ENCODE measurements at places on chromosomes 7 and 10. TPM values are rescaled to one million over a fixed set of nuclear protein-coding genes. Genes with fewer than 3 reads are reported as not detected.

Gene FAS
- total RNA-seq, result 40.3 TPM

Gene CLDN12
- 24.9 TPM for total RNA-seq

Gene NANOS1
- 2.8 TPM for total RNA-seq

Gene GNGT1
- not detected for total RNA-seq

Gene SHH
- 0.43 TPM for total RNA-seq

Gene ADAM12
- total RNA-seq, result 4.3 TPM

Gene HSPA12A
- 9.3 TPM for total RNA-seq

Gene AASS
- total RNA-seq, result 0.06 TPM

Gene EPDR1
- 78.2 TPM for total RNA-seq

Gene CUZD1
- 1.4 TPM for total RNA-seq

Gene SYNPO2L
- total RNA-seq, result not detected

Gene SEC31B
- 2.5 TPM for total RNA-seq

Gene GCK
- total RNA-seq, result not detected

Gene OPALIN
- total RNA-seq, result not detected

Gene ECHDC3
- total RNA-seq, result 10.9 TPM

Gene AGAP3
- total RNA-seq, result 56.3 TPM

Gene PON1
- total RNA-seq, result 1.3 TPM

Gene ZPBP
- not detected for total RNA-seq

Gene FXYD4
- total RNA-seq, result not detected

Gene CDK13
- 19.8 TPM for total RNA-seq

Gene TSPAN12
- 0.79 TPM for total RNA-seq

Gene R3HCC1L
- total RNA-seq, result 13.6 TPM

Gene MDFIC
- 18.5 TPM for total RNA-seq

Gene MLXIPL
- 1.2 TPM for total RNA-seq

Gene TCAF2
- 1.2 TPM for total RNA-seq

Gene C10orf62
- total RNA-seq, result not detected

Gene UBTD1
- total RNA-seq, result 20.3 TPM

Gene PLCE1
- total RNA-seq, result 6.8 TPM

Gene PPP1R3A
- not detected for total RNA-seq

Gene LIPJ
- total RNA-seq, result not detected

Gene PHKG1
- 0.48 TPM for total RNA-seq

Gene NUTM2B
- 0.36 TPM for total RNA-seq

Gene TAS2R5
- 0.37 TPM for total RNA-seq

Gene ZNF37A
- 5.1 TPM for total RNA-seq

Gene C10orf105
- not detected for total RNA-seq

Gene LLCFC1
- total RNA-seq, result not detected

Gene SEMA3A
- 3.9 TPM for total RNA-seq

Gene CAV2
- total RNA-seq, result 198 TPM

Gene PLXNA4
- total RNA-seq, result 0.41 TPM

Gene SMKR1
- 10.4 TPM for total RNA-seq

Gene OR2A42
- total RNA-seq, result not detected

Gene OPN4
- total RNA-seq, result not detected

Gene MPLKIP
- 35.2 TPM for total RNA-seq

Gene CPA2
- 0.30 TPM for total RNA-seq

Gene EXOSC1
- total RNA-seq, result 54.8 TPM

Gene HACD1
- total RNA-seq, result 54.4 TPM

Gene SFTPD
- total RNA-seq, result 0.31 TPM

Gene ADAMTS14
- total RNA-seq, result 0.16 TPM

Gene ARMH3
- total RNA-seq, result 11.3 TPM

Gene TRIM4
- total RNA-seq, result 26.5 TPM
